NCI-H460 (cell line): ENCODE measurements at places on chromosomes 7 and 10.

GRCh38 chr7:115086146-115086841, 164.4 kb downstream of the MDFIC start:
- DNase-seq: no peak

DNA sequence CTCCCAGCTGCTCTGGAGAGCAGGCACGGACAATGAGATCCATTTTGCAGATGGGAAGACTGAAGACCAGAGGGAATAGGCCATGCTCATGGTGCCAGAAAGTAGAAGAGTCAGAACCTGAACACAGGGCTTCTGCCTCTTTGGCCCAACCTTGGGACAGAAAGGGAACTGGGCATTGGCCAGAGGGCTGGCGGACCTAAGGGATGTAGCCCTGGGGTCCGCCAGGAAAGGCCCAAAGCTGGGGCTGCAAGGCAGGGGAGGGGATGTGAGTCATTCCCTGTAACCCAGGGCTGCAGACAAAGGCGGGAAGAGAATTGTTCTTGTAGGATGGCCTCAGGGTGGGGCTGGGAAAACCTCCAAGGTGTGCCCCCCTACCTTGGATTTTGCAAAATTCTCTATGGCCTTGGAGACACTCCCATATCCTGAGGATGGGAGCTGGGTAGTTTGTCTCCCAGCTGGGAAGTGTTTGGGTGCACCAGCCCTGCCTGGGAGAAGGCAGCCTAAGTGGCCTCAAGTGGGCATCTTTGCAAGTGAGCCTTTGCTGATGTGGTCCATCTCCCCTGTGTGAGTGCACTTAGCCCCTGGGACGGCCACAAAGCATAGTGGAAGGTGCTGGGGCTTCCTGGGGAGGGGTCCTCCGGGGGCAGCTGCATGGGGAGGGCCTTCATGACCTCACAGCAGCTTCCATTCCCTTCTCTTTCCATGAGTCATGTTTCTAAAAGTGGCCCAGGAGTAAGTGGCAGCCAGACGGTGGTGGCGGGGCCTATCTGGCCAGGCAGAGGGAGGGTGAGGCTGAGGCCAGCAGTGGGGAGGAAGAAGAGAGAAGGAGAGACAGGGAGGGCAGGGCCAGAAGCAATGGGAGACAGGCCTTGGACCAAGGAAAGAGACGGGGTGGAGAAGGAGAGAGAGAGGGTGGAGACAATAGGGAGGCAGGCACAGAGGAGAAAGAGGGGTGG, 9.2 kb downstream of the AQP1 start:
- DNase-seq: no peak

- no peak for DNase-seq
These were observed 460 bp downstream of the ANXA11 start for GRCh38 chr10:80204677-80205476.

DNA sequence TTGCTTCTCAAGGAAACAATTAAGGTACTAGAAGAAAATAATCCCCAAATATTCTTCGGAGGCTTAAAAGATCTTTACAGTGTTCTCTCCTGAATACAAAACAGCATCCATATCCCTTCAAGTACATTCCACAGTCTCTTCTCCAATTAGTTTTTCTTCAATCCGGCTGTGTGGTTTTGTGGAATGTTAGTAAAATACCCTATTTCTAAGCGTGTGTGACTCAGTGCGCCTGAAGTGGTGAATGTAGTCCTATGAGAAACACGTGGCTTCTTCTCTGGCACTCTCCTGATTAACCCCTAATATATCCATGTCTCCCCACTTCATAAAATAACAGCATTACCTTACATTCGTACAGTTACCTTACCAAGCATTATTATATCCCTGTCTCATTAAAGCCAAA, 570.2 kb downstream of the ARL4A start:
- no peak for DNase-seq

DNA sequence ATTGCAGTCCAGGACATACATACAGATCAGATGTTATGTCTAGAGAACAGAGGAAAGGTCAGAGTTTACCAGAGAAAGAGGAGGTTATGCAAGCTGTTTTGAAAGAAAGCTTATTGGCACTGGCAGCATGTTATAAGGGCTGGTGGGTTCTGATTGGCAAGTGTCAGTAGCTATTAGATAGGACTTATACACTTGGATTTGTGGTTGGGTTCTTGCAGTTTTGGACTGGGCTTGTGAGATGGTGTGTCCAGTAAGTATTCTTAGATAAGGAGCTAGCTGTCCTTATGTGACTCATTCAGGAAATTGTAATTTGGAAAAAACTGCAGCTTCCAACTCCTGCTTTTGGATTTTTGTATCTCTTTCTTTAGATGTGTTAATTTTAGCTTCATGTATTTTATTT, 130.7 kb upstream of the NAMPT start:
- no peak for DNase-seq

DNA sequence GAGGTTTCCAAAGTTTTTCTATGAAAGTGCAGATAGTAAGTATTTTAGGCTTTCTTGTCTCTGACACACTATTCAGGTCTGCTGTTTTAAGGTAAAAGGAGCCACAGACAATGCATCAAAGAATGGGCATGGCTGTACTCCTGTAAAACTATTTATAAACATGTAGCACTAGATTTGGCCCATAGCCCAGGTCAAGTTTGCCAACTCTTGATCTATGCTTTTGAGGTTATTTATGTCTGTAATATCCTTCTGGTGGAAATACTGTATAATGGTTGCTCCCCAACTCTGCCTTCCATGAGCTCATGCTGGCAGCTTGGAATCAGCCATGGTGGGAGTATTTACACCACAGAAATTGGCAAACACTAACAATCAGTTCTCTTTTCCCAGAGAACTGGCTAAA, 244.6 kb downstream of the BUB3 start:
- no peak for DNase-seq

GRCh38 chr10:23146258-23146657, 45.9 kb upstream of the PTF1A start:
- DNase-seq: no peak

GRCh38 chr10:75303045-75303777, 67.5 kb upstream of the COMTD1 start:
- DNase-seq: no peak

DNA sequence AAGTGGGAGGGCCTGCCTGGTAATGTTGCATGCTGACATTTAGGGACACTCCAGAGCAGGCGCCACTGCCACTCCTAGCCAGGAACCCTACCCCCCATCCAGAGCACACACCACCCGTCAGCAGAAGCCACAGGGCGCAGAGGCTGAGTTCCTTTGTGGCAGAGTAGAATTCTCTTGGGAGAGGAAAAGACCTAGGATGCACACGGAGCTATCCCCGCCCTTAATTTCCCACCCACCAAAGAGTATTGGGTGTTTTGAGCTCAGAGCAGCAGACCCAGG, 702 bp upstream of the INSYN2A start:
- DNase-seq: no peak

DNA sequence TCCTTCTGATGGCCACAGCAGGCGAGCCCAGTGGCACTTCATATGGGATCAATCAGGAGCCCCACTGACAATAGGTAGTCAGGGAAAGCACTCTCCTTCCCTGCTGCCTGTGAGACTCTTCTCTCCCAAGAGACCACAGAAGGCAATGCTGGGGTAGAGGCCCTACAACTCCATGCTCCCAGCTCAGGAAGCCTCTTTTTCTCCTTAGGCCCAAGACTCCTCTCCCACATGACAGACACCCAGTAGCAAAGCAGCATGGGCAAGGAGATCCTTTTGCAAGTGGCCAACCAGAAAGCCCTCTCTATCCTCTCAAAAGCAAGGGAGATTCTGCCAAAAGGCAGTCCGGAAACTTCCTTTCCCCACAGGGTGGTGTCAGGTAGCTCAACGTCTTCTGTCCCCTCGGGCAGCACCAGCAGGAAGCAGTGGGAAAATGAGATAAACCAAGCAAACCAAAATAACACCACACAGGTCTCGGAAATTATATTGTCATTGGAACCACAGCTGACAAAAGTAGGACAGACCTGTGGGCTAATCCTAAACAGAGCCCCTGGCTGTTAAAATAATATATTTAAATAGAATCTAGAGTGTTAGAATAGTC, 172.7 kb upstream of the GDF10 start:
- no peak for DNase-seq
